Stimulated activated CD4-positive, alpha-beta T cell treated with anti-CD3 and anti-CD28 coated beads, Interleukin-1b, Interleukin-23, amount 100 ng/mL, for 24 hours (primary cell): ENCODE measurements at places on chromosomes 6 and 20.
A peak's percentile ranks its signal among the peaks of the same experiment; 100 is the strongest.

- no peak for DNase-seq
These were observed 44.7 kb downstream of the RGS17 start for GRCh38 chr6:153086225-153086990.

DNA sequence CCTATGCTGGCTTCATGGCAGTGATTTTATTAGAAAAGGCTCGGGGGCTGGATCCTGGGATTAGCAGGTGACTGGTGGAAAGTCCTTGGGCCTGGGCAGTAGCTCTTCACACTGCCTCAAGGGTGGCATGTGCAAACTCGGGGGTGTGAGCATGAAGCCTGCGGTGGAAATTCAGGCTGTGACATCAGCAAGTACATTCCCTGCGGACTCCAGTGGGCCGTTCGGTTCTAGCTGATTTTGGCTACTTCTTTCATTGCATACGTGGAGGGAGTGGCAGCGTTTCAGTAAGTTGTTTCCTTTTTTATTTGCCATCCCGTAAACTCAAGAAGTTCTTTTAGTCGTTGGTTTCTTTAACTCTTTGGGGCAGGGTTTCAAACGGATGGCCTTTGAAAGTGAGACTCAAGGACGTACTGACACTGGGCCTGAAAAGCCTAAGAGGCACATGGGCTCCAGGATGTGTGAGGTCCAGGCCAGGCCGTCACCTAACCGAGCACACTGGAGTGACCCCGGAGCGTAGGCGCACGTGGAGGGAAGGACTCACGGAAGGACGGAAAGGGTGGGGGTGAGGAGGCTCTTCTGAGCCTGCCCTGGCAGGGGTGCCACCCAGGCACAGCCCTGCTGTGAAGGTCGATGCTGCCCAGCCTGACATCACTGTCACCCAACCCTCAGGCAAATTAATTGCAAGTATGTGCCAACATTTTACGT is 104.0 kb upstream of the FRMD1 start:
- DNase-seq, result no peak

GRCh38 chr20:9955646-9956045 is 79.1 kb upstream of the ANKEF1 start:
- no peak for DNase-seq

DNA sequence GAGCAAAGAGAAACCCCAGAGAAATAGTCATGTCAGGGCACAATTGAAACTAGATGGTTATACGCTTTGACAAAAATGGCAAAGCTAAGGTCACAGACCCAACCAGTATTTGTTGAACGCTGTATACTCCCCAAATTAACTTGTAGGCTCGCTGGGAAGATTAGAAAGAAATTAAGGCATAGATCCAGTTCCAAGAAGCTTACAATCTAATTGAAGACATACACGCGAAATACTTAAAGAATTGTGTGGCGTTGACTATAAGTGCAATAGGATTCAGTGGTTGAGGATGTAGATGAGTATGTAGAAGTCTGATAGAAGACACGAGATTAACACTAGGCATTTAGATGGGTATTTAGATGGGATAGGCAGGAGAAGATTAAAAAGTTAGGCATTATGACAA is 525 bp downstream of the FAM229B start:
- no peak for DNase-seq

GRCh38 chr20:15475483-15475882 is 1097.8 kb downstream of the KIF16B start:
- no peak for DNase-seq

DNA sequence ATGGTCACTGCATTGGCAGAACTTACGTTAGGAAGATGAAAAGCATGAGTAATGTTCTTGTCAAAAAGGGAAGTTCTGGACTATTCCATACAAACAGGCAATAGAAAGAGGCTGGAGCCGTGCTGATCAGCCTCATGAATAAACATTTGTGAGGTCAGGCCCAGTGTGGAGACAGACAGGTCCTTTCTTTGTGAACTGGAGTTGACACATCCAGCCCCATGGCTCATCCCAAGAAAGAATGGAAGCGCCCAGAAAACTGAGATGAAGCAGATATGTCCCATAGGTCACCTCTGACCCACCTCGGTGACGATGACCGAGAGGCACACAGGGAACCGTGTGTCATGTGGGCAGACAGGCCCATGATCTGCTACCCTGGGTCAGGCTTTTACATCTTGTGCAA is 276.0 kb upstream of the SGK1 start:
- DNase-seq, result no peak

DNA sequence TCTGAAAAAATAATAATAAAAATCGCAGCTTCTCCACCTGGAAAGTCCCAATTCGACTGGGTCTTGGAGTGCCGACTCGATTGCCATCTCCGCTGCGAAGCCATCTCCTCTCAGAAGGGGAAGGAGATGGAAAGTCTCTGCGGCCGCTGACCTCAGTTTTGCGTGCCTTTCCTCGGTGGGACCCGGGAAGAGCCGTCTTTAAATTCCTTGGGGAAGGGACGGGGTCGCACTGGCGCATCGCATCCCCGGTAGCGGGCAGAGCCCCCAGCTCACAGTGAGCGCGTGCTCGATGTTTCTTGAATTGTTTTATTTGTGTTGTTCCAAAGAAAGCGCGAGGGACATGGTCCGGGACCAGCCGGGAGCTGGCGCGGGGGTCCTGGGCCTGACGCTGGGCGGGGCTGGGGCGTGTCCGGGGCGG is 270 bp upstream of the TIAM2 start:
- DNase-seq, result no peak

DNA sequence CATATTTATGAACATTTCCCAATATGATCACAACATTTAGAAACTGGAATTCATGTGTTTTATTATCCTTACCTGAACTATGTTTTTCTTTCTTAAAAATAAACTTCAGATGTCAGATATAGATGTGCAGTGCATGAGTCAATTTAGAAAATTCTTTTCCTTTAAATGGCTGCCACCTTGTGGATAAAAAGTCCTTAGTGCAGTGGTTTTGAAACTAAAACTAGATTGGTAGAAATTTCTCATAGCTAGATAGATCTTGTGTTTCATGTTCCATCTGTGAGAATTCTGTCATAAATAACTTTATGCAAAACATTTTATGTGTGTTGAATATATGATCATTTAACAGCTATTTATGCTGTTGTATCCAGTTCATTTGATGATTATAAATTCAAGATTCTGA is 134.9 kb downstream of the KLHL32 start:
- no peak for DNase-seq

- no peak for DNase-seq
These were observed 341.1 kb upstream of the ZFP64 start for GRCh38 chr20:52532674-52533073.

GRCh38 chr6:107080036-107080435 is 35.3 kb downstream of the BEND3 start:
- no peak for DNase-seq

GRCh38 chr6:39369987-39370386 is 47.5 kb upstream of the KCNK16 start:
- no peak for DNase-seq

DNA sequence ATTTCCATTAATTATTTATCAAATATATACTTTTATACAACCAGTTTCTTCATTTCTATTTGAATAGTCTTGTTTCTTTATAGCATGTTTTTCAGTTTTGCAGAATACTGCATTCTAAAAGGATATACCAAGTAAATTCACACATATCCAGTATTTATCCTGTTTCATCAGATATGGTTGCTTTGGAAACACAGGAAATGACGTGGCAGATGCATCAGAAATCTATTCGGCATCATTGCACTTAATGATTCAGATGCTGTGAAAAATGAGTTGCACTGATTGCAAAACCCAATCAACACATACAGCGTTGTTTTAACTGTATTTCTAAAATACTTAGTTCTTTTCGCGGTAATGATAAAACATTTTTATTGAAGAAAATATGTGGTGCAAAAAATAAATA is 594.9 kb downstream of the CDH26 start:
- DNase-seq, result no peak

DNA sequence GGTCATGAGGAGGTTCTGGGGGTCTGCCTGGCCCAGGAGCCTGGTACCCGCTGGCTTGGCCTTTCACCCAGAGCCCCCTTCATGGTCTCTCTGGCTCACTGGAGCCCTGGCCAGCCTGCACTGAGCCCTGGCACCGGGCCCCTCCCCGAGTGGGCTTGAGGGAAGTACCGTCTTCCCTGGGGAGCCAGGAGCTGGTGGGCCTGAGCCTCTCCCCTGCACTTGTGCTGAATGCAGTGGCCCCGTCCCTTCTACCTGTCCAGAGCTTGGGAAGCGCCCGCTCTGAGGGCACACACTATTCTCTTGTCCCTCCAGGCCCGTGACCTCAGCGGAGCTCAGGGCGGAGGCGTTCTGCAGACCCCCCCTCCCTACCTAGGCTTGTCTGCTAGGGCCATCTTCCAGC is 62.2 kb downstream of the TCP11 start:
- DNase-seq, result no peak

DNA sequence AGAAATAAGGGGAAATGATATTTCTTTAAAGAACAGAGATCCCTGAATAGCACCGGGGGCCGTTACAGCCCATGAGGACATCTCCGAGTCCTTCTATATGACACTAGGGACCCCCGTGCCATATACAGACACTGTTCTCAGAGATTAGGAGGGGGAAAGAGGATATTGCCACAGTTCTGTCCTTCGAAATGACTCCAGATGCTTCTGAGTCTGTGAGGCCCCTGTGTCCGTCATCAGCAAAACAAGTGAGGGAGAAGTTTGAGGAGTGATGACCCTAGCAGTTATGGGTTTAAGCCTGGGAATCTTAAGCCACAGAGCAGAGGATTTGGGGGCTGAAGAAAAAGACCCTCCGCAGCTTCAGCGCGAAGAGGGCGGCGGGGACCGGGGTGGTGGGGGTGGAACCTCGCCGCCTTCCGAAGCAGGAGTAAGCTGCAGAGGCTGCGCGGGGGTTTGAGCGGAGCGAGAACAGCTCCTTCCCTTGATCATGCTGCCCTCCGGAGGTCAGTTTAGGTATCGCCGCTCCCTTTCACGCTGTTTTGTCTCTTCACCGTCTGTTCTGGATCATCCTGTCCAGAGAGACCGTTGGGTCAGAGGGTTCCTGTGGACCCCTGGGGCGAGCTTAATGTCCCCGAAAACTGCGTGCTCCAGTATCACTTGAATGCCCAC is 23.6 kb downstream of the VPS52 start:
- peak; percentile 84 for DNase-seq

DNA sequence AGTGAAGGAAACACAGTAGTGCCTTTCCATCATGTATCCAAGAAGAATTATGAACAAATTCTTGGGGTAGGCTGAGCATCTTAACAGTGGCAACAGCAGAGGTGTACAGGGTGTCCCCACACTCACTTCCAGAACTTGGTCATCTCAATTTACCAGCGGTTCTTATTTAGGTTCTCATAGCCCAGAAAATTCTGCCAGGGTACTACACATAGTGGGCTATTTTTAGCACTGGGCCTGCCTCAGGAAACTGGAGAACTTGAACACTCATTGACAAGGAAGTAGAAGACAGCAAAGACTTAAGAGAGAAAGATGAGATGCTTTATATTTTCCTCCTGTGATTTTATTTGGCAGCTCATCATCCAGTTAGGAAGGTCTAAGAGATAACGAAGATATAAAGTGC is 71.8 kb upstream of the PHIP start:
- DNase-seq, result no peak

DNA sequence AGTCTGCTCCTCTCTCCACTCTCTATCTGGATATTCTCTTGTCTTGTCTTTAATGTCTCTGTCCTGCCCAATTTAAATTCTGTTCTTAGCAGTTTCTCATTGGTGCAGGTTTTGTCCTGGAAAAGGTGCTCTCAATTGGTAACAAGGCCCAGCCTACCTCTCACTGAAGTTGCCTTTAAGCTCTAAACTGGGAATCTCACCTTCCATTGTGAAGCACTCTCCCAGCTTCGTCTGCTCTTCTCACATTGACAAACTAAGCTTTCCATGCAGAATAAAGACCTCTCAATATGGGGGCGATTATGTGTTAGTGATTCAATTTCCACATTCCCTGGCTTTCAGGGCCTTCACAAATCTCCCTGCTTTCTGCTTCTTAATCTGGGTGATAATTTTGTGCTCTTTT is 1712.2 kb downstream of the GRIK2 start:
- no peak for DNase-seq

GRCh38 chr6:7765575-7766325 is 39.9 kb downstream of the BMP6 start:
- DNase-seq, result no peak

- no peak for DNase-seq
These were observed 502.0 kb downstream of the BMP2 start for GRCh38 chr20:7269452-7269851.

- no peak for DNase-seq
These were observed 145.2 kb downstream of the CEBPB start for GRCh38 chr20:50335866-50336265.

- DNase-seq, result peak; percentile 59
These were observed 66.7 kb upstream of the TIAM2 start for GRCh38 chr6:154928325-154928922.

DNA sequence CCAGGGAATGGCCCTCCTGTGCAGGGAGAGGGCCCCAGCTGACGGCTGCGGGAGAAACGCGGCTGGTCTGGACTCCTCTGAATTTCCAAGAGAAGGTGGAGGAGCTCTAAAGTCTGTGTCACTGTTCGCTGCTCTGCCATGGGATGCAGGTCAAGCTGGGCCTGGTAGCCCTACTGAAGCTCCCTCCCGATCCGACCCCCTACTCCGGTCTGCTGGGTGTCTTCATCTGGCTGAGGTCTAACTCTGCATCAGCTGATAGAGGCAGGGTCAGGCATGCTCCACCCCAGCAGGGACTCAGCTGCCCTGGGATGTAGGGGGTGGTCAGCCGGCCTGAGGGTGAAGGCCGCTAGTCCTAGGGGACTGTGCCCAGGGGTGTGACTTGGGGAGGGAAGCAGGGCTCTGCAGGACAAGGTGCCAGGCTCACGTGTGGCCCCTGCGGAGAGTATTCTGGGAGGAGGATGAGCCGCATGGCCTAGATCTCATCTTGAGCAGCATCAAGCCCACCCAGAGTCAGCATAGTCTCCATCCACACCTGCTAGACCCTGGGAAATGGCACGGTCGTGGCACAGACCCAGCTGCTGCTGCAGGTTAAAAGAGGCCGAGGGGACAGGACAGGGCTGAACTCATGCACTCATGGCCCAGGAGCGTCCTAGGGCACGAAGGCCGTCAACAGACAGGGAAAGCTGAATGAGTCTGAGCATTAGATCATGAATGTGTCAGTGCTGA is 1.4 kb downstream of the CST3 start:
- DNase-seq, result no peak

- DNase-seq, result no peak
These were observed 15.8 kb upstream of the PLCB1 start for GRCh38 chr20:8116067-8116811.

DNA sequence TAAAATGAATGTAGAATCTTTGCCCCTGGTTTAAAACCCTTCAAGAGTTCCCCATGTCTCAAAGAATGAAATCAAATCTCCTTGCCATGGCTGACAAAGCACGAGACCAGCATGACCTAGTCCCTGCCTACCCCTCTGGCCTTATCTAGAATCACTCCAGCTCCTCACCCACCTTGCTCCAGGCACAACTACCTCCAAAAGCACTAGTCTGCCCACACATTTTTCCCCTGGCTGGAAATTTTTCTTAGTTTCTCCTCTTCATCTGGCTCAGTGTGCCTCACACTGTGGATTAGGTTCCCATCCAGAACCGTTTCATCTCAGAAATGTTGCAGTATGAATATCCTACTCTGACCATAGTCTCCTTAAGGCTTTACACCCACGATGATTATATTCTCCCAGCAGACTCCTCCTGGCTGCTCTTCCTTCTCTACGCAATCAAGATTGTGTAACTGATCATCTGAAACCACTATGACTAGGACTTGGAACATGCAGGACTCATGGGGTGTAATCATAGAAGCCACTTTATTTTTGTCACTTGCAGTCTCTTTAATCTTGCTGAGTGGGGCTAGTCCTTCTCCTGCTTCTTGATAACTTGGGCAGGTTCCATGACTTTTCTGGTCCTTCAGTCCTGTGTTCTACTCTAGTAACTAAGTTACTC is 7.8 kb upstream of the MRS2 start:
- DNase-seq, result no peak

- DNase-seq, result no peak
These were observed 3.3 kb downstream of the ARHGAP40 start for GRCh38 chr20:38604873-38605303.
